ENCODE measurements at places on chromosomes 6 and 20.

DNA sequence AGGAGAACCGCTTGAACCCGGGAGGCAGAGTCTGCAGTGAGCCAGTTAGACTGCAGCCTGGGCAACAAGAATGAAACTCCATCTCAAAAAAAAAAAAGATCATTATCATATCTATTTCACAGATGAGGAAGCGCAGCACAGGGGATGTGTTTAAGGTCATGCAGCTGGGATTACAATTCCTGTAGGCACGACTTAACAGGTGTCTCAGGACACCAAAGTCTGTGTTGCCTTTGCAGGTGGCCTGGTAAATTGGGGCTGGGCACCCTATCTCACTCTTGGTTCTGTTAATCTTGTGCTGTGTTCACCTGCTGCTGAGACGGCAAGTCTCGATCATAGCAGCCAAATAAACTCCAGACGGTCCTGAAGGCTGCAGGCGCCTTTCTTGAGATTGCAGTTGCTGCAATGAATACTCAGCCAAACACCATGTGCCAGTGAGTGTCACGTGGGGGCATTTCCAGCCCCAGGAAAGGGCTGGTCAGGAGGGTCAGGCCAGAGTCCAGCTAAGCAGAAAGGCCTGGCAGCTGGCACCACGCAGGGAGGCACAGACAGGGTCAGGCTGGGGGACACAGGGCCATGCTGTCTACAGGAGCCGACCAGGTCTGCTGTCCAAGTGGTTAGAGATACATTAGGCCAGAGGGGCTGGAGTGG is 55.8 kb downstream of the FGD2 start:
- DNase-seq, result no peak

GRCh38 chr20:62423326-62423706 is 4.0 kb downstream of the RBBP8NL start:
- DNase-seq, result no peak

DNA sequence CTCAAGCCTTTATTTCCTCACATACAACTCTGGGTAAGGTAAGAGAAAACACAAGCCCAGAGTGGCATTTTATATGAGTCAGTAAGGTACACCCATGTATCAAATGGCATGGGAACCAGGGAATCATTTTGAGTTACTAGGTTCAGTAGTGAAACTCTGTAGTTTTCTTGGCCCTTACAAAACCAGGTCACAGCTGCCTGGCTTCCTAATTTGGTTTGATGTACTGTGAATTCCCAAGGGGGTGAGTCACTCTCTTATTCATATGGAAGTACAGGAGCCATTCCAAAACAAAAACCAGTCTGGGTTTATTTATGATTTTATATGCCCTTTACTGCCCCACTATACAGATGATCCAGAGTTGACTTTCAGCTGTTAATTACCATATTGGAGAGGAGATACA is 70.7 kb downstream of the PDE7B start:
- DNase-seq, result no peak

DNA sequence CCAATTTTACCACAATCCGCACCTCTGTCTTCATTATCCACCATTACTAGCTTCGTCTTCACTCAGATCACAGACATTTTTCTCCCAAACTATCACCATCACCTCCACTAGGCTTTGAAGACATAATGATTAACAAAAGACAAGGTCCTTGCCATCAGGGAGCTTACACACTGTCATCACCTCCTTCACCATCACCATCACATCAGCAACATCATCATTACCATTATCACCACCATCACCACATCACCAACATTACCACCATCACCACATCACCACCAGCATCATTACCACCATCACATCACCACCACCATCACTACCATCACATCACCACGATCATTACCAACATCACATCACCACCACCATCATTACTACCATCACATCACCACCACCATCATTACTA is 4.4 kb upstream of the SLC22A7 start:
- DNase-seq, result no peak

DNA sequence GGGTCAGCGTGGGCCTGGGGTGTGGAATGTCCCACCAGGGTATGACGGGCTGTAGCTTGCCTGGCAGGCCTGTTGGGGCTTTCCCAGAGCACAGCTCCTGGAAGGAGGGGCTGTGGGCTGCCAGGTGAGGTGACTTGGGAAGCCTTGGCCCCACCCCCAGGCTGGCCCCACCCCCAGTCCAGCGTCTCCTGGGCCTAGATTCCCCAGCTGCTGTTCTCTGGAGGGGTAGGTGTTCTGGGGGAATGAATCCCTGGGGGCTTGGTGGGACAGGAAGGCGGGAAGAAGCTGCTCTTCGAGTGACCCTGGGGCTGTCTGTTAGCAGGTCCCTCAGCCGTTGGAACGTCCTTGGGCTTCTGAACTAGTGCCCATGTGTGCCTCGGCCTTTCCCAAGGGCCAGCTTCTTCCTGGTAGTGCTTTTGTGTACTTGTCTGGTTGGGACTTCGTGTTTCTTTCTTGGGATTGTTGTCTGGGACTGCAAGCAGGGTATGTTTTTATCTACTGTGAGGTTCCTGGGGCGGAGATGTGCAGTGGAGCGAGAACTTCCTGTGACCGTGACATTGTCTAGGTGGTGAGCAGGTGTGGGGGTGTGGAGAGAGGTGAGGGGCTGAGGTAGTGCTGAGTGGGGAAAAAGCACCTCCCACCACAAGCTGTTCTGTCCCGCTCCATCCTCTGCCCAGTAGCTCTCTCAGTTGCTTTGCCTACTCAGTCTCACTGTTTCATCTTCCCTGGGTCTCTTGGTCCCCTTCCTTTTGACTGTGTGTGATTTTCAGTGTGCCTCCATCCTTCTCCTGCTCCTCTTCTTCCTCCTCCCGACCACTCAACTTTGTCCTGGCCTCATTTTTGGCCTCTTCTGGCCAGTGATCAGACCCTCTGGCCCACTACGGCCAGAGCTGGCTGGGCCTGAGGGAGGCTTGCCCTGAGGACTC is 1.3 kb upstream of the DDR1 start:
- DNase-seq, result peak; percentile 55

DNA sequence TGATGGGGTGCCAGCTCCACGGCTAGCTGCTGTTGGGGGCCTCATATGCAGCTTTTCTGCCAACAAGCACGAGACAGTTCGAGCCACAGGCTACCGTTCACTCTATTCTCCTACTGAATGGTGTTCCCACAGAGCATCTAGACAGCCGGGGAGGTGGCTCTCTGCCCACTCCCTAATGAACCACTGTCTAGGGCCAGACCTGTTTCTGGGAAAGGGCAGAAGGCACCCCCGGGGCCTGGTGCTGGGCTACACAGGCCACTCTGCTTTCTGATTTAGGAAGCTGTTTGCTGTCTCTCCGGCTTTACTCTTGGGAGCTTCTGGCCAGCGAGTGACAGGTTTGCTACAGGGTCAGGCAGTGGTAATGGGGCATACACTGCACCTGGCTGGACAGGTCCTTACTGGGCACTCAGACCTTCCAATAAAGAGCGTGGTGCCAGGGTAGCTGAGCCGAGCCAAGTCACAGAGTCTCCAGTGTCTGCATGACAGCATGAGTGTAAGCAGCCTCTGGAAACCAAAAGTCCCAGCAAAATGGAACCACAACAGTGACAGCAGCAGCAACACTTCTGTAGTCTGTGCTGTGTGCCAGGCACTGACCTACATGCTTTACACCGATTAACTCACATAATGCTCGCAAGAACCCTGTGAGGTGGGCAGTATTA is 8.4 kb downstream of the CCDC167 start:
- no peak for DNase-seq

- DNase-seq, result no peak
Observed at GRCh38 chr20:51412951-51413481, 129.5 kb downstream of the NFATC2 start.

GRCh38 chr6:146292506-146292905 is 251.1 kb upstream of the RAB32 start:
- no peak for DNase-seq

DNA sequence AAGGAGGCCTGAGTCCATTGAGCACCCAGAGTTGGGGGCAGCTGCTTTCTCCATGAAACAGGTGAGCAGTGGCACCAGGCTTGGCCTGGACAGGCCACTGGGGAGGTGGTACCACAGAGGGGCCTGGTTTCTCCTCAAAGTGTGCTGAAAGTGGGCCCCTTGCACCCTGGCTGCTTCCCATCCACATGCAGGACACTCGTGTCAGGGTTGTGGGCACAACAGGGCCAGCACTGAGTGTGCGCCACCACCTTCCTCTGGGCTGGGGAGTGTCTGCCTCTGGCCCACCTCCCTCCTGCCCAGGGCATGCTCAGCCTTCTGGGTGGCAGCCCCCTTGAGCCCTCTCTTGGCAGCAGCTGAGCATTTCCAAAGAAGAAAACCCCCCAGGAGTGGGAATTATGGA is 5.2 kb upstream of the SLC22A1 start:
- DNase-seq, result no peak

DNA sequence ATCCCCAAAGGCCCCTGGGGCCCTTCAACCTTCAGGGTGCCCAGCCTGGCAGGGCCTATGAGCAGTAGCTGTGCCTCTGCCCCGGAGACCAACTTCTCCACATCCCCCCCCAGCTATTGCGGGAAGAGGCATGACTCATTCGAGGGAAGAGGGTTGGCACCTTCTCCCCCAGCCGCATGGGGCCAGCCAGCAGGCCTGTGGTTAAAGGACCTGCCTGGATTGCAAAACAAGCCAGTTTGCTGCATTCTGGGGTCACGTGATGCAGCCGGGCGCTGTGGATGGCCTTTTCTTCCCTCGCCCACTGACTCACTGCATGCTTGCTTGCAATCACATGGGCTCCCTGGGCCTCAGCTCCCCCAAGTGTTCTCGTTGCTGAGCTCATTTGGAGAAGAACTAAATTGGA is 182.5 kb downstream of the MAFB start:
- DNase-seq, result no peak

DNA sequence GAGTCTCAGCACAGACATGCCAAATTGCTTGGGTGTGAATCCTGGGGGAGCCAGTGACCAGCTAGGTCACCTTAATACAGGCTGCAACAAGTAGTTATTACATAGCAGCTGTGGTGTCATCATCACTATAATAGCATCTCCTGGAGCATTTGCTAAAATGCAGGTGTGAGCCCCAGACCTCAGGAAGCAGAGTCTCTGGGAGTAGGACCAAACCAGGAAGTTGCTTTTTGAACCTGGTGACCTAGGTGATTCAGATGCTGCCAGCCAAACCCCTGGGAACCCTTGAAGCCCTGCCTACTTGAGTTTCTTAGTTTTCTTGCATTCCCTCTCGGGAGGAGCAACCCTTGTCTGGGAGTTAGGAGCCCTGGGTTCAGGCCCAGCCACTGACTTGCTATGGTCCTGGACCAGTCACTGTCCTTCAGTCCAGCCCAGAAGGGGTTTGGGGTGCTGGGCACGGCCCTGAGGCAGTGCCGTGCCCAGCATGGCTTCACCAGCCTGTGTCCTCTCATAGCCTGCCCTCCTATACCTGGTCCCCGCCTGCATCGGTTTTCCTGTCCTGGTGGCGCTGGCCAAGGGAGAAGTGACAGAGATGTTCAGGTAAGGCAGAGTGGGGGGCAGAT is 39.3 kb upstream of the ID1 start:
- no peak for DNase-seq

- no peak for DNase-seq
Observed at GRCh38 chr6:90586546-90586835, 381 bp downstream of the MAP3K7 start.

GRCh38 chr6:74807674-74808073 is 398.2 kb downstream of the COL12A1 start:
- no peak for DNase-seq

DNA sequence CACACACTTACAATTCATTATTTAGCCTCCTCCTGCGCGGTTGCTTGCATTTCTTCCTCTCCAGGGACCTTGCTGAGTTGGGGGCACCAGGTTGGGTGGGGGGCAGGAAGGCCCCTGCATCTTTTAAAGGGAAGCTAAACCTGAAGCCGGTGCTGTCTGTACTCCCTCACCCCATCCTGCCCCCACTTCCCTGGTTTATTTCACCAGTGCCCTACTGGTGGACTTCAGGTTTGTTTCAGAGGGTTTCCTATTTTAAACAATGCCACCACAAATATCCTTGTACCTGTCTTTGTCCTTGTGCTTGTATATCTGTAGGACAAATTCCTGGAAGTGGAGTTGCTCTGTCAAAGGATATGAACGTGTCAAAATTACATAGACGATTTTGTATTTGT is 21.0 kb downstream of the PTK7 start:
- DNase-seq, result no peak

DNA sequence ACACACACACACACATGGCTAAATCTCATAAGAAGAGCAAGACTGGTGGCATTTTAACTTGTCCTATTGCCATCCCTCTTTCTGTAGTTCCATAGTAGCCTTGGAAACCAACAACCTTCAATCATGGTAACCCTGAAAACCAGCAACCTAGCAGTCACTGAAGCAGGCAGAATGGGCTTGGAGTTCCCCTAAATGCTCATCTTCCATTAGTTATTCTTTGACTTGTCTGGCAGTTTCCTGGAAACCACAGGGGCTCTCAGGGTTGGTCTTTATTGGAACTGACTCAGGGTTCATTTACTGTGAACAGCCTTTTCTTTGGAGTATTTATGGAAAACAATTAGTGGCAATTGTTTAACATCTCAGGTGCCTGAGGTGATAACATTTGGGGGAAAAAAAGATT is 19.4 kb upstream of the BRPF3 start:
- no peak for DNase-seq

DNA sequence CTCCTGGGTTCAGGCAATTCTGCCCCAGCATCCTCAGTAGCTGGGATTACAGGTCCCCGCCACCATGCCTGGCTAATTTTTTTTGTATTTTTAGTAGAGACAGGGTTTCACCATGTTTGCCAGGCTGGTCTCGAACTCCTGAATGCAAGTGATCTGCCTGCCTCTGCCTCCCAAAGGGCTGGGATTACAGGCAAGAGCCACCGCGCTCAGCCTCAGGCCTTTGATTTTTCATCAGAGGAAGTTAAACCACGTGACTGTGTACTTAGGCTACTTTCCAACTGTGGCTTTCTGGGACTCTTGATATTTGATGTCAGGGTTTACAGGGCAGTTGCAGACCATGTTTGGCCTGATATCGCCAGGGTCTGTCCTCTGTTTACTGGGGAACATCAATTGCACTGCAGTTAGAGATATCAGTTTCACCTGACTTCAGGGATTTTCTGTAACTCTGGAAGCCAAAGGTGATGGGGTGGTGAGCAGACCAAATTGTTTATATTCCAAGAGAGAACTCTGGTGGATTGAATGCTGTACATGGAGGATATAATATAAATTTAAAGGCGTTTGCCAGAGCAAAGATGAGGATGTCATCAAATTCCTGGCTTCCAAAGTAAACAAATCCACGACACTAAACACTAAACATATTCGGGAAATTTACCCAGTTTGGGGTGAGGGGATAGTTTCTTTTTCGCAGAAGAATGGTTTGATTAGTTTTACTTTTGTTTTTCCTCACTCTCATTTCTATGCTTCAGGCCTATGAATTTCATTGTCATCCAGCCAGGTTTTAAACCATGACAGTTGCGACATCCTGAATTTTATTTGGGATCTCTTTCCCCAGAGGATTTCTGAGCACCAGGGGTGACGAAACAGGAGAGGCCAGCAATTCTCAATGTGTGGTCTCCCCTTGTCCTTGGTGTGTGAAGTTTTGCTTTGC is 4.2 kb downstream of the PSMF1 start:
- DNase-seq, result no peak

DNA sequence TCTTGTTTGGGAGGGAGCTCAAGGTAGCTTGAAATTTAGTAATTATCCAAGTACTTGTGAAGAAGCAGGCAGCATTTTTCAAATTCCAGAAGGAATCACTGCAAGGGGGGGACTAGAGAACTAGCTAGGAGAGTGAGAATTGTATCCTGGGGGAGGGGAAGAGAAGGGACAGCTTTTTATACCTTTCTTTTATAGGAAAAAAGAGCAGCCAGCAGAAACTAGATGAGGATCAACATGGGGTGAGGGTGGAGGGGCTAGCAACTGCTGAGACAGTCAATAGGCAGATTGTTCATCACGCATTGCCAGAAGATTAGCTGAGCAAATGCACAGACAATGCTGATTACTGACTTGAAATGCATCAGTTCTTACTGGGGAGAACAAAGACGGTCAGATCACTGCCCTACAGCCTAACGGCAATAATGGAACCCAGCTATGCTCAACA is 514.3 kb upstream of the CITED2 start:
- DNase-seq, result no peak

Measured in memory B cell (primary cell).